CD4-positive, alpha-beta T cell treated with Interleukin-2 at 100 ng/mL for 4 hours (primary cell): ENCODE measurements at places on chromosomes 4 and X.
A peak's percentile ranks its signal among the peaks of the same experiment; 100 is the strongest.

GRCh38 chr4:177125656-177126055 is 184.0 kb upstream of the NEIL3 start:
- DNase-seq = no peak

- no peak for DNase-seq
Observed at GRCh38 chr4:1021386-1022050, 10.1 kb downstream of the FGFRL1 start.

DNA sequence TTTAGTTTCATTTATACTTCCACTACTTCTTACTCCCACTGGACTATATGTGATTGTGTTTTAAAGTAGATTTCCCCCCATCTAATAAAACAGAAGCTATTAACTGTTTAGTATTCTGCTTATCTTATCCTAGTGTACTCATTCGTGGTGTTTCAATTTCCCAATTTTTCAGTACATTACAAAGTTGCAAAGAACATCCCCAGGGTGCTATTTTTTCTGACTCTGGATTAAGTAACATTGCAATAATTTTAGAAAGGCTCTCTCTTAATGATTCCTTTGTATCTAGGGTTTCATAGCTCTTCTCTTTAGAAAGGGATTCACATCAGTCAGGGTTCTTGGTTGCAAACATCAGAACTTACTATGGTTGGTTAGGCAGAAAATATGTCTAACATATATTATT is 317.9 kb upstream of the DIPK2B start:
- DNase-seq = no peak

DNA sequence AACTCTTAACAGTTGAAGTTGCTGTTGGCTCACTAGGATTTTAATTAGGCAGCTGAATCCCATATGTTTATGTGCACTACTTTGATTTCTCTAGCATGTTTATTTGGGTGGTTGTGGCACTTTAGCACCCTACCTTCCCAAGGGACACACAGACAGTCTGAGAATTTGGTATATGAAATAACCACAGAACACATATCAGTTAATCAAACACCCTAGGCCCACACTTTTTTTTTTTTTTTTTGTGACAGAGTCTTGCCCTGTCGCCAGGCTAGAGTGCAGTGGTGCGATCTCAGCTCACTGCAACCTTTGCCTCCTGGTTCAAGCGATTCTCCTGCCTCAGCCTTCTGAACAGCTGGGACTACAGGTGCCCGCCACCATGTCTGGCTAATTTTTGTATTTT is 130.5 kb downstream of the DCK start:
- DNase-seq = no peak

GRCh38 chr4:2290974-2291704 is 29.2 kb upstream of the MXD4 start:
- peak; percentile 78 for DNase-seq

- no peak for DNase-seq
Observed at GRCh38 chr4:8921465-8921864, 49.8 kb upstream of the HMX1 start.

- DNase-seq = no peak
Observed at GRCh38 chr4:13176741-13177142, 307.4 kb downstream of the RAB28 start.

DNA sequence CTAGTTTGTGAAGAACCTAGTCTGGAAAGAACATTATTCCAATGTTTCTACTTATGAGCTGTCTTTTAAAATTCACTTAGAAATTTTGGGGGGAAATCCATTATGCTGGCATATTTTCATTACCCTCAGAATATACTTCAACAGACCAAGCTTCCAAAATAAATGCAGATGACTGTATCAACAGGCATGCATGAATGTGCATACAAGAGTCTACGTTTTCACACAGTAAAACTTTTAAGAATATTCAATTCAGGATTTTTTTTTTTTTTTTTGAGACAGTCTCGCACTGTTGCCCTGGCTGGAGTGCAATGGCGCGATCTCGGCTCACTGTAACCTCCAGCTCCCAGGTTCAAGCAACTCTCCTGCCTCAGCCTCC is 49.7 kb downstream of the ABCG2 start:
- DNase-seq = no peak

- DNase-seq = no peak
Observed at GRCh38 chr4:105555409-105555808, 3.0 kb downstream of the ARHGEF38 start.

- DNase-seq = no peak
Observed at GRCh38 chr4:54085284-54085683, 14.7 kb upstream of the GSX2 start.

DNA sequence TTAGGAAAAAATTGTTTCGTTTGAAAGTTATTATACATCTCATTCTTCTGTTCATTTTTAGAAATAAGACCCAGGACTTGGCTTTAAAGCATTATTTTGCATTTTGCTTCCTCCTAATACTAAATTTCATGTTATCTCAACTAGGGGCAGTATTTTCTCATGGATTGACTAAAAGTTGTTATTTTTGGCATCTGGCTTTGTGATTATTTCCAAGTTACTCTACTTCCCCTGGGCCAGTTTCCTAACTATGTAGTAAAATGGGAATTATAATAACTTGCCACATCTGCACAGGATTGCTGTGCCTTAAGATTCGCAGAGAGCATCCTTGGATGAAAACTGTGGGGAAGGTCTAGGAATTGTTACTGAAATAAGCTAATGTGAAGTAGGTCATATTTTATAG is 3.0 kb downstream of the RBPJ start:
- DNase-seq = no peak

DNA sequence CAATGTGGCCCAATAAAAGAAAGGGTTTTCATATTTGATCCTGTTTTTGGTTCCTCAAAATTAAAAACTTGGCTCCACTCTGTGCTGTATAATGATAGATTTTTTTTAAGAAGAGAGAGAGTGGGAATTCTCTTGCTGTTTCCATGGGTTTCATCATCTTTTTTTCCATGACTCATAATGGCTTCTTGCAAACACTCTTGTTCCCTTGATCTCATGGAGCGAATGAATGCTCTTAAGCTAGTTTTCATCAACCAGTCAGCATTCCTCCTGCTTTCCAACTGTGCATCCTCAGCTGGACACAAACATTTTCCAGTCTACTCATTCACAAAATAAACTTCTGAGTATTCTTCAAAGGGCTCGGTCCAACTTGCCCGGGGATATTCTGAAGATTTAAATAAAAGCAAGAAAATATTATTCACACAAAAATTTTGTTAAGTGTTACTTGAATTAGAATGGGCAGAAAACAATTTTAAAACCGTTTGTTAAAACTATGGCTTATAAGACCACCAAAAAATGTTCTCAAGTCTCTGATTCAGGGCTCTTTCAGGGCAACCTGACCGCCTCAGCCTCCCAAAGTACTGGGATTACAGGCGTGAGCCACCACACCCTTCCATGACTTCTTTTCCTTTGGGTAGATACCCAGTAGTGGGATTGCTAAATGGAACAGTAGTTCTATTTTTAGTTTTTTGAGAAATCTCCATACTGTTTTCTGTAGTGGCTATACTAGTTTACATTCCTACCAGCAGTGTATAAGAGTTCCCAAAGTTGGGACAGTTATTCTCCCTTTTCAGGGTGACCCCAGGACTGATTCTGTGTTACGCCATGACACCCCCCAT is 64.7 kb downstream of the TMEM156 start:
- DNase-seq = no peak

GRCh38 chrX:11787564-11787963 is 29.5 kb downstream of the MSL3 start:
- DNase-seq = peak; percentile 72

DNA sequence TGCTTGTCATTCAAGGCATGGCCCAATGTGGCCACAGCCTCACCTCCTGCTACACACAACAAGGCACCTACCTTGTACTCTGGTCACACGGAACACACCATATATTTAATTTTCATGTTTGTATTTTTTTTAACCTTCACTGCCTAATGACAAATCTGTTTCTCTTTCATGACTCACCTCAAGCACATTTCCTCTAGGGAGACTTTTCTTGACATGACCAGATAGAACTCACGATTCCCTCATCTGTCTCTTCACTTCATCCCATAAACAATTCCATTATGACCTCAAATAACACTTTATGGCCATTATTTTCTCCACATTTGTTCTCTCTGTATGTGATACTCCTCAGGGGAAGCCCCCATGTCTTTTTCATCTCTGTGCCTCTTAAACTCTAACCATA is 11.1 kb downstream of the DRP2 start:
- DNase-seq = no peak

GRCh38 chr4:22596409-22596808 is 80.5 kb upstream of the ADGRA3 start:
- no peak for DNase-seq

DNA sequence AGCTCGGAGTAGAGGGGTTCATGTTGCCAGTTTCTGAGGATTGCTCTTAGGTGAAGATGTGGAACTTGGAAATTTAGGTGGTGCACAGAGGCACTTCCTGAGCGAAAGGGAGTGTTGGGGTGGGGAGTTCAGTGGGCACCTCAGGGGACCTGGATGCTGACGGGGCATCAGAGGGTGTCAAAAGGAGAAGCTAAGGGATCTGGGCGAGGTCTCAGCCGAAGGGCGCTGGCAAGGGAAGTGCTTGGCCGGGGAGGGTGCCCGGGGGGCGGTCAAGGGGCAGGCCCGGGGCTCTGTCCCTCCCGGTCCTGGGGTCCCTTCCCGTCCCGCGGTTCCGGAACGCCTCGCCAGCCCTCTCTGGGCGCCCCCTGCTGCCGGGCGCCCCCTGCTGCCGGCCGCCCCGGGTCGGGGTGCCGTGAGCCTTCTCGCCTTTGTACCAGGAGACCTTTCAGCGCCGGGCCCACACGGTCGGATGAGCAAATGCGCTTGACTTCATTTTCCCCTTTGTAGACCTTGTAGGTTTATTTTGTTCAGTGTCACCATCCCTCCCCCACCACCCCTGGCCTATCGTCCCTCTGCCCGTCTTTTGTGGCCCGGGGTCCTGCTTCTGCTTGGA is 3.0 kb upstream of the PHOX2B start:
- no peak for DNase-seq

- DNase-seq = no peak
Observed at GRCh38 chr4:154427149-154427548, 64.5 kb downstream of the DCHS2 start.

GRCh38 chrX:27889878-27890277 is 82.1 kb downstream of the MAGEB10 start:
- no peak for DNase-seq

DNA sequence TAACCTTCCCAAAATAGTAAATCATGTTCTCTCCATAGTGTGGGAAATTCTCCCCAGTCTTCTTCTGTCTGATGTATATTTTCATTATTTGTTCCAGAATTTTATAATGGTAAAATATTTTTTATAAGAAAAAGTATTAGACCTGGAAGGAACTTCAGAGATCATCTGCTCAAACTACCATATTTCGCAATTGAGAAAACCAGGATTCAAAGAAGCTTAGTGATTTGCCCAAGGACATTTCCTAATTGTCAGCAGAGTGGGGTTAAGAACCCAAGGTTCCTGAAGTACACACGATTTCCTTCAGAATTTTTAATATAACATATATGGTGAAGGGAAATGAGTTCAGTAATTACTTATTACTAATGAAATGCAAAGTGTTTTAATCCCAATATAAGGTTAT is 24.1 kb downstream of the OCIAD1 start:
- DNase-seq = no peak

- DNase-seq = no peak
Observed at GRCh38 chr4:121454251-121454979, 73.6 kb upstream of the QRFPR start.

GRCh38 chr4:112766422-112766821 is 129.5 kb downstream of the LARP7 start:
- no peak for DNase-seq

DNA sequence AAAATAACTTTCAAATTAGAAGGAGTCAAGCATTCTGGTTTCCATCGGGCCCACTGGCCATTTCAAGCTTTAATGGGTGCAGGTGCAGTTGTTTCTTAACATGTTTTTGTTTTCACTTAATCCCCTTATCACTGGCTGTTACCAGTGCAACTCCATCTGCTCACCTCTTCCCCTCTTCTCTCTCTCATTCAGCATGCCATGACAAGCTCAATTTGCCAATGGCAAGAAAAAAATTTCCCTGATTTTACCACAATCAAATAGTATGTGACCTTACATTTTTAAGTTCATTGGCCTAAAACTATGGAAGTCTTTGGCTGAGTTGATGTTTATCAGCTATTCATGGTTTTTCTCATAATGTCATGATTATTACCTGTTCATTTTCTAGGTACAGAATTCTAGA is 299.1 kb upstream of the BMP3 start:
- DNase-seq = no peak

DNA sequence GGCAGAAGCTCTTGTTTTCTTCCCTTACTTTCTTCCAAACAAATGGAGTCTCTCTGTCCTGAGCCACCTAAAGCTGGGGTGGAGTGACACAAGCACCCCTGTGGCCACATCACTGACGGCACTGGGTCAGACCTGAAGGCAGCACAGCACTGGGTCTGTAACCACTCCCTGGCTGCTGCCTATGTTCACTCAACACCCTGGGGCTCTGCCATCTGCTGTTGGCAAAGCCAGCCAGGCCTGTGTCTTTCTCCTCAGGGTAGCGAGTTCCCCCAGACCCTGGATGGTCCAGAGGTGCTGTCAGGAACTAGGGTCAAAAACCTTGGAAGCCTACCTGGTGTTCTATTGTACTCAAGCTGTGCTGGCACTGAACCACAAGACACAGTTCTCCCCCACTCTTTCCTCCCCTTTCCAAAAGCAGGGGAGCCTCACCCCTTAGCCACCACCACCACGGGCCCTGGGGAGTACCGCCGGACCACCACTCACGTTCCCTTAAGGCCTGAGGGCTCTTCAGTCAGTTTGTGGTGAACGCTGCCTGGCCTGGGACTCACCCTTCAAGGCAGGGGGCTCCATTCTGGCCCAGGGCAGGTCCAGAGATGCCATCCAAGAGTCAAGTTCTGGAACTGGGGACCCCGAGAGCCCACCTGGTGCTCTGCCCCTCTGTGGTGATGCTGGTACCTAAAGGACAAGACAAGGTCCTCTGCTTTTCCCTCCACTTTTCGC is 31.5 kb downstream of the TMEM271 start:
- no peak for DNase-seq

DNA sequence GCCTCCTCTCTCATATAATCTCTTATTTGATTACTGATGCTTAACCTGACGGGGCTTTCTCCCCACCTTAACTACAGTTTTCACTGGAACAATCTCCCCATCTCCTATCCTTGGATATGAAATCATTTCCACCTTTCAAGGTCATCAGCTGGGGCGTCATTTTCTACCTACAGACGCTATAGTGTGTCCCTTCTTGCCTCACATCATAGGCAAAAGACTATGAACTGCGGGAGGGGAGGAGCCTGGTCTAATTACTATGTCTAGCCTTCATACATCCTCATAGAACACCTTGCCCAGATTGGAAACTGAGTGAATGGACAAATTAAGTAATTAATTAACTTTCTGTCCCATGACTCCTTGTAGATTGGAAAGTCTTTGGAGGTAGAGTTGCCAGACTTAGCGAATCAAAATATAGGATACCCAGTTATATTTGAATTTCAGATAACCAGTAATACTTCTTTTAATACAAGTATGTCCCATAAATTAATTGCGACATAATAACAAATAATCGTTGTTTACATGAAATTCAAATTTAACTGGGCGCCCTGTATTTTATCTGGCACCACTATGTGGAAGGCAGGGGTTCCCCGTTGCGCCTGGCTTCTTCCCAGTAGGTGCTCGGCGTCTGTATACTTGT is 752 bp upstream of the ATP6AP2 start:
- no peak for DNase-seq

- DNase-seq = no peak
Observed at GRCh38 chr4:79865201-79865597, 207.8 kb downstream of the ANTXR2 start.

- peak; percentile 84 for DNase-seq
Observed at GRCh38 chrX:118495958-118496762, 545 bp downstream of the DOCK11 start.

GRCh38 chr4:121164291-121164690 is at the start of gene TNIP3:
TSS of gene TNIP3 (minus strand) at chr4:121164321. CDS start at chr4:121164125, 196 bp downstream.
- DNase-seq = no peak
